ENCODE measurements at places on chromosomes 12 and 14.

GRCh38 chr12:50047693-50048250 lies 9.6 kb upstream of the ASIC1 start:
- no peak for DNase-seq

GRCh38 chr14:51879170-51879569 lies 18.8 kb downstream of the GNG2 start:
- DNase-seq = no peak

DNA sequence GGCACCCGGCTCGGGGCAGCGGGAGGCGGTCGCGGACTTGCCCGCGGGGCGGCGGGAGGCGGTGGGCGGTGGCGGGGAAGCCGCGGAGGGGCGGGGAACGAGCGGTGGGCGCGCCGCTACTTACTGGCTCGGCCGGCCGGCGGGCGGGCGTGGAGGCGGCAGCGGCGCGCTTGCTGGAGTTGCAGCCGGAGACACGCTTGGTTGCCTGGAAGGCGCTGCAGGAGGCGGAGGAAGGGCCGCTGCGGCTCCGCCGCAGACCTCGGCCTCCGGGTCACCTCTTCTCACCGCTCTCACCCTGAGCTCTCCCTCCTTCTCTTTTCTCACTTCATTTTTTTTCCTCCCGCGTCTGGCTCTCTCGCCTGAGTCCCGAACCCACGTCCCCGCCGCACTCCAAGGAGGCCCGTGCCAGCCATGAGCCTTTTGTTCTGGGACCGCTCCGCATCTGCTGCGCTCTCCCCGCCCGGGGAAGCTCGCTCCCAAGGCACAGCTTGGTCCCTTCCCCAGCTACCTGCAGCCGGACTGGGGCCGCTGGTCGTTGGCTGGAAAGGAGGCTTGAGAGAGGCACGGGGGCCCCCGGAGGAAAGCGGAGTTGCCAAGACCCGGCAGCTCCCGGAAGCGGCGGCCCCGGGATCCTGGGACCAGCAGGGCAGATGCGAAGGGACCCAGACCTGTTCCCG lies 592 bp upstream of the KCNK10 start:
- DNase-seq = no peak

GRCh38 chr12:10663869-10664268 lies 10.0 kb downstream of the STYK1 start:
- no peak for DNase-seq

DNA sequence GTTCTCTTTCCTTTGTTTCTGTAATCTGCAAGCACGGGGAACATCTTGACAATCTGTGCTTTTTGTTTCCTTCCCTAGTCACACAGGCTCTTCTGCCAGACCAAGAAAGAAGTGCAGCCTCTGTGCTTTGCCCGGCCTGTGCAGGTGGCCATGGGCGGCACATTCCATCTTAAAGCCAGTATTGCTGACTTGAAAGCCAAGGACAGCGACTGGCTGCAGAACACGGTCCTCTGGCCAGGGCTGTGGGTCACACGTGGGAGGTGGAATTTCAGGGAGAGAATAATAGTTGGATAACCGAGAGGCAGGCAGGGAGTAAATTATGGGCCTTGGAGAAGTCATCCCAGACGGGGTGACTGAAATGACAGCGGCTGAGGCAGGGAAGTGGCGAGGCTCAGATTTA lies 24.8 kb downstream of the FNTB start:
- no peak for DNase-seq

GRCh38 chr12:91307957-91308670 lies 125.5 kb upstream of the DCN start:
- DNase-seq = no peak

GRCh38 chr12:11901701-11902524 lies 168.8 kb upstream of the BCL2L14 start:
- DNase-seq = no peak

DNA sequence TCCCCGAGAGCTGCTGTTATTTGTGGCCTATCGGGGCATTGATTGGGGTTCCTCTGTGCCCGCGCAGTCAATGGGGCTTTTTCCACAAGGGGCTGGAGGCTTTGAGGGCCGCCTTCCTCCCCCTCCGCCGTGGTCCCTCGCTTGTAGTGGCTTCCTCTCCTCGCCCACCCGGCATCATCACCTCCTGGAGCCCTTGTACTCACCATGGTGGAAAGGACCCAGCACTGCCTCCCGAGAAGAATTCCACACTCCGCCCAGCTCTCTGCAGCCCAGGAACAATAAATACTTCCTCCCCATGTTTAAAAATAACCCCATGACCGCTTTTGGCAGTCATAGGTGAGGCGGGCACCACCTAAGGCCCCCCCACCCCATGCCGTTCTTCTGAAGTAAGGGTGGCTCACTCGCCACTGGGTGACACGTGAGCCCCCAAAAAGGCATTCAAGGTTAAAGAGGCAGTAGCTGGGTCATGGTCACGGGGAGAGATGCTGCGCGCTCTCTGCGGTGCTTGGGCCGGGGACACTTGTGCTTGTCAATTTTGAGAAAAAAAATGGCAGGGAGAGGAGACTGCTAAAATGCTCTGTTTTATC lies at the start of gene MYL2:
MYL2 (minus strand) TSS at position 256 of the 587 bp plus-strand sequence; CDS start at position 206, 50 bp downstream.
- no peak for DNase-seq

DNA sequence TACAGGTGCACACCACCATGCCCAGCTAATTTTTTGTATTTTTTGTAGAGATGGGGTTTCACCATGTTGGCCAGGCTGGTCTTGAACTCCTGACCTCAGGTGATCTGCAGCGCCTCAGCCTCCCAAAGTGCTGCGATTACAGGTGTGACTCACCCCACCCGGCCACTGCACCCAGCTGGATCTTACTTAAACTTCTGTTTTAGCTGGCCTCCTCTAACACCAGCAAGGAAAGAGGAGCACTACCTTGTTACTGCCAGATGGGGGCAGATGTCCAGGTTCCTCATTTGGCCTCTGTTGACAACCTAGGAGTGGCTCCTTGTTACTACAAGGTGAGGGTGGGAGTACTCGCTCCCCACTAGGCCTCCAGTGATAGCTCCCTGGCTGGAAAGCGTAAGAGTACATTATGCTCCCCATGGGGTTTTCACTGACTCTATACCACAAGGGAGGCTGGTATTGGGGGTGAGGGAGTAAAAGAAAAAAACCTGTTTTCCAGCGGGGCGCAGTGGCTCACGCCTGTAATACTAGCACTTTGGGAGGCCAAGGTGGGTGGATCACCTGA lies 13.2 kb upstream of the ARF6 start:
- DNase-seq = peak; percentile 46

DNA sequence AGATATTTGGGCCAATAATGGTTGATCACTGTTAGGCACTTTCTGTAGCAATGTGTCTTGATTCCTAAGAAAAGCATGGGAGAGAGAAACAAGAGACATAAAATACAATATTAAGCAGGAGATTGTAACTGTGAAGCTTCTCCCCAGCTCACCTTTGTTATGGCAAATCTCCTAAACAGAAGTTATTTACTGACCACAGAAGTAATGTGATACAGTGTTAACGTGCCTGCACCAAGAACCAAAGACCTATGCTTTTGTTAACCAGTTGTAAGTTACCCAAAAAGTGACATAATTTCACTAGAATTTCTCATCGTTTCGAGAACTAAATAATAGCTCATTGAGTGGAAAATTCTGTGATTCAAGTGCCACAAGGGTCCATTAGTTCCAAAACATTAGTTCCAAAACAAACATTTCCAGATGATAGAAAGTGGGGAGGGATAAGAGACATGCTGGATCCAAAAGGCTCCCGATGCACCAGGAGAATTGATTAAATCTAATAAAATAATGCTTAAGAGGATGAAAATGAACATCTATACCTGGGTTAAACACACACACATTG lies 14.3 kb downstream of the RERG start:
- no peak for DNase-seq

DNA sequence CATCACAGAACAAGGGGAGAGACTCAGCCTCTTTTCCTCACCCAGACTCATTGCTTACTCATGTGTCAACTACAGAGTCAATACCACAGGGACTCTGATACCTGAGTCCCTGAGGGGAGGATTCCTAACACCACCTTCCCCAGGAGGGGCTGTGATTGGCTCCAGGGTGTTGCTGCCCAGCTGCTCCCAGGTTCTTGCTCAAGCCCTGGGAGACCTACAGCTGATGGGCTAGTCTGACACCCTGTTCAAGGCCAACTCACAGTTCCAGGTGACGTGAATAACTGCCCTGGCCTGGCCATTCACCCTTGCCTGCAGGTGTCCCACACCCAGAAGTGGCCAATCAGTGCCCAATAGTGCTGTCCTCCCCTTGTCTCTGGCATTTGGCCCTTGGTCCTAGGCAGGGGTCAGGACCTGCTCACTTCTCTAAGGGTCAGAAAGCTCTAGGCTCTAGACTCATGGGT lies 8.6 kb downstream of the SPRYD4 start:
- no peak for DNase-seq

- DNase-seq = no peak
Observed at GRCh38 chr12:59357811-59358210, 238.0 kb upstream of the SLC16A7 start.

DNA sequence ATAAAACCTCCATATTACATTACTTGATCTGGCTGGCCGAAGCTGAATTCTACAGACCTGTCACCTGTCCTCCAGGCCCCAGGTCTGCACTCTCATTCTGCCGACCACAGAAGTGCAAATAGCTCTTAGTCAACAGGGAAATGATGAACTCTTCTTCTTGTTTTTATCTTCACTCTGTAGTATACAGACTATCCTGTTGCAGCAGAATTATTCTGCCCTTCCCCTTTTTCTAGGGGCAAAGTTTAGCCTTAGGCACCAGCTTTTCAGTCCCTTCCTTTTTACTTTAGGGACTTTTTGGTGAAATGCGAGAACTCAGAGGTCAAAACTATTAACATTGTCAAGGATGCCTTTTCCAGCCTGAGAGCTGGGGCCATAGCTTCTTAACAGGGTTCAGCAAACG lies 229.6 kb upstream of the EGLN3 start:
- no peak for DNase-seq

- DNase-seq = no peak
Observed at GRCh38 chr12:94151582-94151981, 3.2 kb downstream of the PLXNC1 start.

DNA sequence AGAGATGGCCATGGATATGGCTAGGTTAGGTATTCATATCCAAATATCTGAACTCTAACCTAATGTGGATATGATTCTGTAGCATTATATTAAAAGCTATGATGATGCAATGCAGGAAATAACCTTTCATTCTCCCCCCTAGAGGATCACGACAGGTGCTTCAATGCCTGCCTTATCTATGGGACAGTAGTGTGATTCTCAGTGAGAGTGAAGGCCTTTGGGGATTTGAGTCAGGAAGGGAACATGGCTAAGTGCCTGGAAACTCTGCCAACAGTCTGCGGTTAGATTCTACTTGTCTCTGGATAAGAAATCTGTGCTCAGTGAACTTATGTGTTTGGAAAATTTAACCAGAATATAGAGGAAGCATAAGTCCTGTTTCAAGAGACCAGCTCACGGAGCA lies 81.8 kb downstream of the SLC38A1 start:
- no peak for DNase-seq

- DNase-seq = peak; percentile 55
Observed at GRCh38 chr12:104494137-104494792, 37.5 kb downstream of the CHST11 start.

GRCh38 chr14:95222151-95222631 lies 64.9 kb upstream of the DICER1 start:
- no peak for DNase-seq

DNA sequence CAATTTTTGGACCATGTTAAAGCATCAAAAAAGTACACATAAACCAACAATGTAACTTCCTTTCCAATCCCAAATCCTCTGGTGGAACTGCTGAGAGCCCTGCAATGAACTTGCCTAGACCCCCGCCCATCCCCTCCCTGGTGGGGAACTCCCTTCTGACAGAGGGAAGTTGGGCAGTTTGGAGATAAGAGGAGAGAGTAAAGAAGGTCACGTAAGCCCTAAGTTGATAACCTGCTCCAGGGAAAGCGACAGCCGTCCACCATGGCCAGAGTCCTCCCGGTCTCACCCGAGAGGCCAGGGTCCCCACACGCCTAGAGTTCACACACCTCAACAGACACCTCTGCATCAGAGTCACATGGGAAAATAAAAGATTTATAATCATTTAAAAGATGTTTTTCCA lies 138.7 kb downstream of the EGLN3 start:
- DNase-seq = no peak

GRCh38 chr12:34390846-34391700 lies 368.8 kb downstream of the ALG10 start:
- DNase-seq = no peak

GRCh38 chr14:68514608-68515194 lies 278.2 kb downstream of the ZFP36L1 start:
- DNase-seq = no peak

GRCh38 chr12:91346827-91347226 lies 164.2 kb upstream of the DCN start:
- no peak for DNase-seq

DNA sequence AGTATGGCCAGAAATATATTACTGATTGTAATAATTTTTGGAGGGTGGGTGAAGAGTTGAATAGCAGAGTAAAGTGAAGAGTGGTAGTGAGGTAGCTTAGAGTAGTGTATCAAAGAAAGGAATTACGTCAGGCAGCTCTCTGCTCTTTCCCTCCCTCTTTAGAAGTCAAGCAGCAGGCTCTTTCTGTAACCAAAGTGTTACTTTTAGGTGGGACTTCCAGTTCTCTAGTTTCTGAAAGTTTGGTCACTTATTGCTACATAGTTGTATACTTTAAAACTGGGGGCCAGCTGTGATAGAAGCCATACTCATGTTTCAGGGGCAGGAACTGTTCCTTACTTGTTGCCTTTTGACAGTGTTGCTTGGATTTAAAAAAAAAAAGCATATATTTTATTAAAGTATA lies 30.6 kb downstream of the ATF7IP start:
- no peak for DNase-seq
